ENCODE measurements at places on chromosomes 11 and 22.

- no peaks in the 10 kb centered on the region for H3K36me3 ChIP-seq
- H3K4me3 ChIP-seq = no peak overlapping the region
- peaks cover 2% of the 10 kb centered on the region for H3K4me1 ChIP-seq
- no peak overlapping the region for H3K27ac ChIP-seq
- no peaks in the 10 kb centered on the region for H3K27me3 ChIP-seq
Measured at GRCh38 chr11:30457087-30457486, 129.1 kb downstream of the MPPED2 start.

DNA sequence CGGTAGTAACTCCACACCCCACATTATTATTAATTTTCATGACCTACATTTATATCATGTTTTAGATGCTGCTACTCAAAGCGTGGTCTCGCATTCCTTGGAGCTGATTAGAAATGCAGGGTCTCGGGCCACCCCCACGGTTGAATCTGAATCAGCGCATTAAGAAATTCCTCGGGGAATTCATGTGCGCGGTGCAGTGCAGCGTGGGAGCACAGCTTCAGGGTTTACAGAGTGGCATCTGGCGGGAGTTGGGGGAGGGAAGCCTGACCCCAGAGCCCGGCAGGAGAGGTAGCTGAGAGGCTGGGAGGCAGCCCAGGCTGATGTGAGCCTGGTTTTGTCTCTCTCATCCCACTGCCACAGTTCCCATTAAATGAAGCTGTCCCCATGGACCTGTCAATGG, 48.1 kb upstream of the DAGLA start:
- no peak for DNase-seq
- H3K27me3 ChIP-seq = no peaks in the 10 kb centered on the region
- H3K4me3 ChIP-seq = no peak overlapping the region

- H3K4me1 ChIP-seq = peaks cover 78% of the 10 kb centered on the region
- no peak for DNase-seq
- H3K36me3 ChIP-seq = peaks cover 5% of the 10 kb centered on the region
- H3K27me3 ChIP-seq = no peaks in the 10 kb centered on the region
- H3K27ac ChIP-seq = peak overlapping the region; percentile 87
Measured at GRCh38 chr22:30309951-30310741, 16.6 kb downstream of the TBC1D10A start.

DNA sequence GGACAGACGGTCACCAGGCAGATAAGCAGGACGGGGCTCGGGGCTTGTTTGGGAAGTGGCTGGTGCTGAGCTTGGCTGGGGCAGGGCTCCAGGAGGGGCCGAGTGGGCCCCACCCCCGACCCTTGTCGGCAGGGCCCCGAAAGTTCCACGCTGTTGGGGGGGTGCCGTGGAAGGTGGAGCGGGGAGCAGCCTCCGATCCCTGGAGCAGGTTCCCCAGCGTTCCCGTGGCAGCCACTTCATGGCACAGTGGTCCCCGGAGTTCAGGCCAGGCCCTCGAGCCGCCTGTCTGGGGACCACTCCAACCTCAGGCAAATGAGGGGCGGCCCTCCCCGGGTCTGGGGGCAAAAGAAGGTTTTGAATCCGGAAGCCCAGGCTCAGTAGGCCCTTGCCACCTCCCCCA, 46.7 kb upstream of the PPARA start:
- H3K4me3 ChIP-seq = peak overlapping the region; percentile 32
- DNase-seq = no peak
- peaks cover 56% of the 10 kb centered on the region for H3K36me3 ChIP-seq
- H3K4me1 ChIP-seq = peaks cover 48% of the 10 kb centered on the region
- H3K27me3 ChIP-seq = no peaks in the 10 kb centered on the region

DNA sequence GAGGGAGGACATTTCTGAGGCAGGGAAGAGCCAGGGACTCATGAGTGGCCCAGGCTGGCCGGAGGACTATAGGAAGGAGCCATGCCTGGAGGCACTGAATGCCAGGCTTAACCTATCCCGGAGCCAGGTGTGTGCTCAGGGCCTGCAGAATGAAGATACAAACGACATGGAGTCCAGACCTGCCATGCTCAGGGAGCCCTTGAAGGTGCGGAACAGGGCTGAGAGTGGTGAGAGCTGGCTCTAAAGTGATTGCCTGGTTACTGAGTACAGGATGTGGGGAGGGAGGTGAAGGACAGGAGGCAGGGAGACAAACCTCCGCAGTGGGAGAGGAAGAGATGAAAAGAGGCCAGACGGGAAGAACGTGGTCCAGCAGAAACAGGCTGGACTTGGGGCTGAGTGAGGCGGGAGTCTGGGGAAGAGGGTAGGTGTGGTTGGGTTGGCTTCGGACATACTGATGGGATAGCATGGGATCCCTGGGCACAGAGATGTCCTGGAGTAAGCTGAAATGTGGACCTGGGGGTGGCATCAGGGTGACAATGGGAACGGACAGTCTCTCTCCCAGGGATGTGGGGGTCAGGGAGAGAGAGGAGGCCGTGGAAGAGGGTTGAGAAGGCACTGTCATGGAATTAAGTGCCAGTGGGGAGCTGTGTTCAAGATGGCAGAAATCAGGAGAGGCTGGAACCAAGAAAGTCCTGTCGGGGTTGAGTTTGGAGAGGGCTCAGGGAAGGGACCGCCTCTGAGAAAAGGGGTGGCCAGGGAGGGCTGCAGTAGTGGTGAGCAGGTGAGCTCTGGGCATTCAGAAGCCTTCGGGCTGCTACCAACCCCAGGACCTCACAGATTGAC, 1.5 kb upstream of the ANKRD13D start:
- no peaks in the 10 kb centered on the region for H3K27me3 ChIP-seq
- no peak overlapping the region for H3K4me3 ChIP-seq
- peaks cover 14% of the 10 kb centered on the region for H3K4me1 ChIP-seq
- H3K36me3 ChIP-seq = peaks cover 54% of the 10 kb centered on the region
